DND-41 (cell line): ENCODE measurements at places on chromosomes 1 and 21.
A peak's percentile ranks its signal among the peaks of the same experiment; 100 is the strongest.

- DNase-seq: no peak
Observed at GRCh38 chr1:25875856-25876692, 566 bp upstream of the PAQR7 start.

GRCh38 chr1:173405834-173406233 lies 71.3 kb upstream of the PRDX6 start:
- DNase-seq: no peak

- no peak for DNase-seq
Observed at GRCh38 chr1:93483606-93484005, 35.7 kb downstream of the FNBP1L start.

DNA sequence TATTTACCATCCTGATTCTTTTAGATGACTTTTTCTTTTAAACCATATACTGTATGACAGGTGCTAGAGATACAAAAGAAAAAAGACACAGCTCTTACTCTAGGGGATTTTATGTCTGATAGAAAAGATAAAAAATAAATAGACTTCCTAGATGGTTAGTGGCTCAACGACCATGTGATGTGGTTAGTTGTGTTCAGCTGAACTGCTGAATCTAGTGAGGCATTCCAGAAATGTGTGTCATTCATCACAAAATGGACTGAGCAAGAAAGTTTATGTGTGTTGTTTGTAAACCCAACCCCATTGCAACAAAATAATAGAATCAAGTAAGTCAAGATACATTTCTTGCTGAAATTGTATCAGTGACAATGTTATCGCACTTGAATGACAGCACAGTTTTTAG lies 205.8 kb upstream of the LYPLAL1 start:
- no peak for DNase-seq

- no peak for DNase-seq
Observed at GRCh38 chr21:39647476-39647875, 34.7 kb downstream of the B3GALT5 start.

- DNase-seq: no peak
Observed at GRCh38 chr1:181655756-181656155, 172.4 kb downstream of the CACNA1E start.

DNA sequence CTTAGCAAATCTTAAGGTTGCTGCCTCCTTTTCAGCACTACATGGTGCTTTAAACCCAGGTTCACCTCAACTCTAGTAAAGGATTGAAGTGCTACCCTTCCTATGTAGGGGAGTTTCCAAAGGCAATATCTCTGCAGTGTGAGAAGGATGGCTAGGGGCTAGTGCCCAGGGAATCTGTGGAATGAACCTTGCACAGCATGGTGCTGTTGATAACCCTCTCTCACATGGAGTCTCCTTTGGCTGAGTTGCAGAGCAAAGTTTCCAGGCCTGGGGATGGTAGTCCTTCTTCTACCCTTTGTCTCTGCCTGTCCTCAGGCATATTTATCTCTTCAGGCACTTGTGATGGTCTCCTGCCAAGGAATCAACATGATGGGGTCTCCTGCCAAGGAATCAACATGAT lies 59.4 kb downstream of the AXDND1 start:
- no peak for DNase-seq

GRCh38 chr1:155062702-155063411 lies 683 bp upstream of the EFNA4 start:
- DNase-seq: peak; percentile 75

GRCh38 chr1:116769561-116769977 lies 15.3 kb downstream of the CD2 start:
- peak; percentile 93 for DNase-seq

DNA sequence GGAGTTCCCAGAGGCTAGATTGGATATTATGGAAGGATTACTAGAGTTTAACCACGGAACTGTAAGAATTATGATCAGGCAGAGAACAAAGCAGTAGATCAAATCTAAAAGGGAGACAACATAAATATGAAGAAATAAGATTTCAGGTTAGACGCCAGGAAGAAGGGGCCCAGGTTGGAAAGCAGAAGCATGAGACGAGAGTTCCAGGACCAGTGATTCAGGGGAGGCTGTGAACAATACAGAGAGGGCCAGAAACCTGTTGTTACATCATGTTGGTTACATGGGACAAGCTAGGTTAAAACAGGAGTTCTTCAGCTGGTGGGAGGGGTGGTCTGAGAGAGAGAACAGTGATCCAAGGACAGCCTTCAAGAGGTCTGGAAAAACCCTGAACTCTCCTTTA lies 128.4 kb upstream of the MROH9 start:
- no peak for DNase-seq

- no peak for DNase-seq
Observed at GRCh38 chr1:242212401-242212800, 213.5 kb upstream of the MAP1LC3C start.

- no peak for DNase-seq
Observed at GRCh38 chr1:174008979-174009378, 13.2 kb downstream of the RC3H1 start.

DNA sequence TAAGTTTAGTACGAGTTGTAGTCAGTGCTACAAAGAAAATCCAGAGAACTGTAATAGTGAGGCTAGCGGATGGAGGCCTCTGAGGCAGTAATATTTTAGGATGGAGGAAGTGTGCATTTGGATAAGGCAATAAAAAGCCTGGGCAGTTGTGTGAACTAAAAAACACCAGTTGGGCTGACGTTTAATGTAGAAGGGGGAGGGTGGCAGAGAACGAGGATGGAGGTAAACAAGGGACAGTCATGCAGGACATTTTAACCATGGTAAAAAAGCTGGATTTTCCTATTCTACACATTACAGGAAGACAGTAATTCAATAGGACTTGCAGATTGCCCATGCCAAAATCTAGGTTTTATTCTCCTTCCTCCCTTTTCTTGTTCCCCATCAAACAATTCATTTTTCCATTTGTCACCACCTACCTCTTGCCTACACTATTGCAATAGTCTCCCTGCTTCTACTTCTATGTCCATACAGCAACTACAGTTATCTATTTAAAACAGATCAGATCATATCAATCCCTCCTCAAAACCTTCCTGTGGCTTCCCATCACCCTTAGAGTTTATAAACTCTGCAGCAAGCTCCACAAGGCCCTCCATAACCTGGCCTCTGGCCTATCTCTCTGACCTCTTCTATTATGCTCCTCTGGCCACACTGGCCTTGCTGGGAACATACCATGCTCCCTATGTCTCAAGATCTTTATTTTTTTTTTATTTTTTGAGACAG lies 27.7 kb downstream of the ERO1B start:
- DNase-seq: no peak

DNA sequence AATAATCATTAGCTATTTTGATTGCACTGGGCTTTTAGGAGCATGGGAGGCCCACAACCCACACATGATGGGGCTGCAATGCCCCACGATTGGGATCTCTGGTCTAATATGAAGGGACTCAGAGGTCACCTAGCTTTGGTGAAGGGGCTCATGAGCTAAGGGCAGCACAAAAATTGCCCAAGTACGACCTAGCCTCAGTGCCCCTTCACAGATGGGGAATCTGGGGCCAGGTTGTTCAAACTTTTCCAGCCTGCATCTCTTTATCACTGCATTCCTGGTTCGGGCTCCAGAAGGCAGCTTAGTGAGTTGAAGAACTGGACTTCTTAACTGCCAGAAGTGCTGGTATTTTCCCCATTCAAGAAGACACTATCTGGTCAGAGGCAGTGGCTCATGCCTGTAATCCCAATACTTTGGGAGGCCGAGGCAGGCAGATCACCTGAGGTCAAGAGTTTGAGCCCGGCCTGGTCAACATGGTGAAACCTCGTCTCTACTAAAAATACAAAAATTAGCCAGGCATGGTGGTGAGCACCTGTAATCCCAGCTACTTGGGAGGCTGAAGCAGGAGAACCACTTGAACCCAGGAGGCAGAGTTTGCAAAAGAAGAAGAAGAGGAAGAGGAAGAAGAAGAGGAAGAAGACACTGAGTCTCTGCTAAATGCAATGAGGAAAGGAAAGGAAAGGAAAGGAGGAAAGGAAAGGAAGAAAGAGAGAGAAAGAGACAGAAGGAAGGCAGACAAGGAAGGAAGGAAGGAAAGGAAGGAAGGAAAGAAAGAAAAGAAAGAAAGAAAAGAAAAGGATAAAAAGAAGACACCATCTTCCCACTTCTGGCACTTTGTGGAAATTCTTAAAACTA lies 258.5 kb upstream of the IRF2BP2 start:
- no peak for DNase-seq

- no peak for DNase-seq
Observed at GRCh38 chr1:220294846-220295301, 22.6 kb upstream of the RAB3GAP2 start.

DNA sequence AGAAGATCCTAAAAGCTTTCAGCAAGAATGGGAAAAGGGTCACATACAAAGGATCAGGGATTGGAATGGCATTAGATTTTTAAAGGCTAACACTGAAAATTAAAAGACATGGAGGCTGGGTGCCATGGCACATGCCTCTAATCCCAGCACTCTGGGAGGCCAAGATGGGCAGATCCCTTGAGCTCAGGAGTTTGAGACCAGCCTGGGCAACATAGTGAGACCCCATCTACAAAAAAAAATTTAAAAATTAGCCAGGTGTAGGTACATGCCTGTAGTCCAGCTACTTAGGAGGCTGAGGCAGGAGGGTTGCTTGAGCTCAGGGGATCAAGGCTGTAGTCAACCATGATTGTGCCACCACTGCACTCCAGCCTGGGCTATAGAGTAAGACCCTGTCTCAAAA lies 12.4 kb downstream of the LURAP1 start:
- DNase-seq: no peak

DNA sequence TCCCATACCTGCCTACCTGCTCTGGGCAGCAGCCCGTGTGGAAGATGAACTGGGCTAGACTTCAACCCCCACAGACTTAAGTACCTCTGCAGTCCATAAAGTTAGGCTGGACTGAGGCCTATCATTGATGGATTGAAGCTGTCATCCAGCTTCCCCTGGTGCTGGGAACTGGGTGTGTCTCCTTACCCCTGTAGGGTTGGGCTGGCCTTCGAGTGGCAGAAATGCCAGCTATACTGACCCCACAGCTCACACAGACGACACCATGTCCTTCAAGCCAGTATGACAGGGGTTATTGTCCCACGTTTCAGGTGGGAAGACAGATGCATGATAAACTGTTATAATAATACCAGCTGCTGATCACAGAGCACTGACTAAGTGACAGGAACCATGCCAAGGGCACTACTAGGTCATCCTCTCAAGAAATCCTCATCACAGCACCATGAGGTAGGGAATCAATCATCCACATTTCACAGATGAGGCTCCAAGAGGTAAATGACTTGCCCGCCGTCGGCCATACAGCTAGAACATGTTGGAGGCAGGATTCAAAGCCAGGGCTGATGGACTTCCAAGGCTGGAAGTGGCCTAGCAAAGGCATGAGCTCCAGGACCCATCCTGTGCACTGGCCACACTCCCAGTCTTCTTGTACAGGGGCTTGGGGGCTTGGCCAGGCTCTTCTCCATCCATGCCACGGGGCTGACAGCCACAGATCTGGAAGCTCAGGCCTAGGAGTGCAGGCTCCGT lies at the start of gene BEST4:
Gene BEST4 (minus strand): TSS at position 51 of the 741 bp plus-strand sequence. CDS start 465 bp downstream, outside the sequence.
- no peak for DNase-seq

DNA sequence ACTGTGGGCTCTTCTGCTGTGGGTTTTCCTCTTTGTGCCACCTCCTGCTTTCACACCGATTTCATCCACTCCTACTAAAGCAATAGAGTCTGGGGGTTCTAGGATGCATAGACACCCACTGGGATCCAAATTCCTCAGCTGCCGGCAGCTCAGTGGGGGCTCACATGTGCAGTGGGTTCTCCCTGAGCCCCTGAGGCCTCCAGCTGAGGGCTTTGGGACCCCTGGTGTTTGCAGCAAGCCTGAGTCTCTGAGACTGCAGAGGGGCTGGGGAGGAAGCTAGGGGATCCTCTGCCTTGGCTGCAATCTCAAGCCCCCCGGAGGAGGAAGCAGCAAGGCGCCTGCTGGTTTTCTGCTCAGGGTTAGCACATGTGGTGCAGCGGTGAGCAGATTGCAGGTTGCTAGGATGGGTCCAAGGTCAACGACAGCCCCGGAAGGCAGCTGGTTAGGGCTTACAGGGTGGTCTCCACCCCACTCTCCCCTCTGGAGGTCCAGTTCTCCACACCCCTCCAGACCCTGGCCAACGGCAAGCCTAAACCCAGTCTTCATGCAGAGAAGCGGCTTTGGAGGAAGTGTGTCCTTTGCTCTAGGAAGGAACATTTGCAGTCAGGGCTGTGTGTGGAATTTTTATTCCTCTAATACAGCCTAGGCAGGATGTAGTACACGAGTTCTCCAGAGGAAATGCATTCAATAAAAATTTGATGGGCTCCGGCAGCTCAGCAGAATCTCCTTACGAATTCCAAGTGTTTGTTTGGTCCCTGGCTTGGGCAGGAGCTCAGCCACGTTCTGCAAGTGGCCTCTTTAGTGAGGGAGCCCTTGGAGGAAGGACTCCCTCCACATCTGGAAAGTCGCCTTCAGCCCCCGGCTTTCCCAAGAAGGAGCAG lies 269.1 kb upstream of the VAMP3 start:
- no peak for DNase-seq
